Activated CD4-positive, alpha-beta T cell treated with anti-CD3 and anti-CD28 coated beads for 48 hours (primary cell): ENCODE measurements at places on chromosomes 11 and 22.

- DNase-seq = no peak
These were observed 188.2 kb downstream of the ST3GAL4 start for GRCh38 chr11:126543691-126544090.

DNA sequence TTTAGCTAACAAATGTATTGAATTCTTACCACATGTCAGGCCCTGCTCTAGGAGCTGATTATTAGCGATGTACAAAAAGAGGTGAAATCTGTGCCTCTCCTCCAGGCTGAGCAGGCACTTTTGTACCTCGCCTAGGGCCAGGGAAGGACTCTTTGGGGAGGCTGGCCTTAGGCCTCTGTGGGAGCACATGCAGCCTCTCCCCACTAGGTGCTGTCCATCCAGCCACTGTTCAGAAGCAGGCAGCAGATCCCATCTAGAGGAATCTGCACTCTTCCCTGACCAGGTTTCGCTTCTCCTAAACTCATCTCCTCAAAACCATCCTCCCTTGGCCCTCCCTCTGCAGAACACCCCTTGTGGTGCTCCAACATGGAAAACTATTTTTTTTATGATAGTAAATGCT lies 51.9 kb upstream of the WT1 start:
- no peak for DNase-seq

GRCh38 chr11:20584093-20584774 lies 15.2 kb upstream of the SLC6A5 start:
- DNase-seq = no peak

GRCh38 chr11:8933931-8934330 lies 1.2 kb upstream of the C11orf16 start:
- DNase-seq = no peak

DNA sequence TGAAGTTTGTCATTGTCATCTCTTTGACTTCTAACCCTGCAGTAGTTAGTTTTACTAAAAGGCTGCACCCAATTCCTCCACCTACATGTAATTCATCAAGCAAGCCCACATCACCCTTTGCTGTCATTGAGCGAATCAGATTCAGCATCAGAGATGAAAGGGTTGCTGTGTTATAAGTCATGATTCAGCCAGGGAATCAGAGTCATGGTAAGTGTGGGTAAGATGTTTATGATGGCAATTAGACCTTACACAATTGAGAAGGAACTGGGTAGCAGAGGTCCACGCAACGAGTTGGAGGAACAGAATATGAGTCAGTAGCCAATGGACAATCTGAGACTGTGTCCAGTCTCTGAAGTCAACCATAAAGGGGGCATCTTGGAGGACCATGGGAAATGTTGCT lies 162.8 kb upstream of the SNX19 start:
- no peak for DNase-seq

- no peak for DNase-seq
These were observed 9.1 kb downstream of the RPS6KA4 start for GRCh38 chr11:64367931-64368672.

DNA sequence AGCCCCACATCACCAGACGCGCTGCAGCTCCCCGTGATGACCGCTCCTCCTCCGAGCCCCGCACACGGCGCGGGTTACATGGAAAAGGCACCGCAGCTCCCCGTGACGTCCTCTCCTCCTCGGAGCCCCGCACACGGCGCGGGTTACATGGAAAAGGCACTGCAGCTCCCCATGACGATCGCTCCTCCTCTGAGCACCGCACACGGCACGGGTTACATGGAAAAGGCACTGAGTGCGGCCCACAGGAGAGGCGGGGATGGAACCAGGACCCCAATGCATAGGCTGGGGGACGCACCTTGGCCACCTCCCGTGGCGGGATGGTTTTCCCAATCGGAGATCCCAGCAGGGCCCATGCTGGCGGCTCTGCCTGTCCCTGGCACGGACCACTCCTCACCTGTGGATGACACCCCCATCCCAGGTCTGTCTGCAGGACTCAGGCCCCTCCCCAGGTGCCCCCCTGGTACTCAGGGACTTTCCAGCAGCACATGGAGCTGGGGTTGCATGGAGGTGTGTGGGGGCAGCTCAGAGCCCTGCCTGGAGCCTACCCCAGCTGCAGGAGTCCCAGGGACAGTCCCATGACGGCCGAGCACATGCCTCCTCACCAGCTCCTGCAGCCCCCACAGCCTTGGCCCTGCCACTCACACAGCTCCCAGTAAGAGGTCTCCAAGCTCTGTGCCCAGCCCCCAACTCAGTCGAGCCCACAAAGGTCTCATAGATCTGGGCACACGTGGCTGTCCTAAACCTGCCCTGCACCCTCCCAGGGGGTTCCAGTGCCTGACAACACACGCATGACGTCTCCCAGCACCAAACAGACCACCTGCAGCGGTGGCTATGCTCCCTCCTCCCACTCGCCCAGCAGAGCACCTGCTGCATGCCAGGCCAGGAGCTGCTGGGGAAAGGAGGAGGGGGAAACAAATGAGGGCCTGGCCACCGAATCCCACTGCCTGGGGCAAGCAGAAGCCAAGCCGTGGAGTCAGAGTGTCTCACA lies 166.6 kb downstream of the BRD1 start:
- DNase-seq = no peak

GRCh38 chr11:63769714-63770455 lies 1.3 kb upstream of the ZFTA start:
- no peak for DNase-seq

DNA sequence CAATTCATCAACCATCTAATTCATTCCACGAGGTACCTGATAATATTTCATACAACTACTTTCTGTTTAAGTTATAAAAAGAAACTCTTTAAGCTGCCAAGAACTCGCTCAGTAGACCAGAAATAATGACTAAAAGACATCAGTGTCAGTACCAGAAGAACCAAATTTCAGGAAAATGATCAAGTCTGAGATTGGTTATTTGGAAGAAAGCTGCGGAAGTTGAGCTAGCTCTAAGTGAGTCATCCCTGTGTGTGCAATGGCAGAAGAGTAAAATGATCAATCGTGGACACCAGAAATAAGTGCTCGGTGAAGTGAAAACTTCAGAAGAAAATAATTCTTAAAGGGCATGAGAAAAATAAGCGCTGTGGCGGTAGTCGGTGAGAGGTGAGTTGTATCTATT lies 933.2 kb upstream of the CHORDC1 start:
- DNase-seq = no peak

DNA sequence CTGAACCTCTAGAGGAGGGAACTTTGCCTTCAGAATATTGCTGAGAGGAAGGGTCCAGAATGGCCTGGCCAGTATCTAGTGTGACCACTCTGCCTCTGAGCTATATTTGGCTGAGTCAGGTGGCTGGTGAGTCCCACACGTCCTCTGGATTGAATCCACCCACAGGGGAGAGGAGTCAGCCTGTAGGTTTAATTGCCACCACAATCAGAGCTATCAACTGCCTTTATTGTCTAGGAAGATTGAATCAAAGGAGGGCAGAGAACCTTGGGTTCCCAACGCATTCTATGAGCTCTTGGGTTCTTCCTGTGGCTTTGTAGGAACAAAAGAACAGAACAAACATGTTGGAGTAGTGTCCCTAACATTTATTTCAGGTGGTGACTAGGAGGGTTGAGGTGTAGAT lies 67.7 kb downstream of the ST3GAL4 start:
- no peak for DNase-seq

DNA sequence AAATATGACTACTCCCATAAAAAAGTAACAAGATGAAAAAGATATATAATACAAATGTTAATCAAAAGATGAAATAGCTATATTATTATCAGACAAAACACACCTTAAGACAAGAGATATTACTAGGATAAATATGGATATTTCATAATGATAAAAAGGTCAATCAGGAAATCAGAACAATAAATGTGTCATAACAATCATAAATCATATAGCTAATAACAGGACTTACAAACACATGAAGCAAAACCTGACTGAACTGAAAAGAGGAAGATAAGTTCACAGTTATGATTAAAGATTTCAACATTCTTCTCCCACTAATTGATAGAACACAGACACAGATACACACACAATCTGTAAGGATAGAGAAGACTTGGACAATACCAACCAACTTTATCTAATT lies 47.2 kb downstream of the EIF3M start:
- no peak for DNase-seq

DNA sequence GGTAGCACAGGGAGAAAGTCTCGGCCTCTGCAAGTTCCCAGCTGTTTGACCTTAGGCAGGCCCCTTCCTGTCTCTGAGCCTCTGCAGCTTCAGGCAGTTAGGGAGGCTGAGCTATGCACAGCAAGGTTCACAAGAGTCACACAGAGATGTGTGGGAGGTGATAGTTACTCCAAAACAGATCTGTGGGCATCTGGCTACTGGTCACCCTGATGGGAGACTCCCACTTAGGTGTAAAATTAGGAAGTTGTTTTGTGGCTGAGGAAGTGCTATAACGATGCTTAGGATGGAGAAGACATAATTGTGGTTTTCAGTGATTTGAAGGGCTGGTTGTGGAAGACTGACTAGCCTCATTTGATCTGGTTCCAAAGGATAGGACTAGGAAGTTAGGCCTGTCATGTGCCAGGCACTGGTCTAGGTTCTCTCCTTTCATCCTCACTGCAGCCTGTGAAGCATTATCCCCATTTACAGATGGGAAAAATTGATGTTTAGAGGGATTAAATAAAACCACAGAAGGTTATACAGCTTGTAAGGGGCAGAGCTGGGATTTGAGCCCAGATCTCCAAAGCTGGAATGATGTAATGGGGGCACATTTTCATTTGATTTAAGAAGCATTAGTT lies 13.5 kb downstream of the ACO2 start:
- DNase-seq = no peak

GRCh38 chr11:126354631-126355323 lies 709 bp upstream of the ST3GAL4 start:
- DNase-seq = no peak

DNA sequence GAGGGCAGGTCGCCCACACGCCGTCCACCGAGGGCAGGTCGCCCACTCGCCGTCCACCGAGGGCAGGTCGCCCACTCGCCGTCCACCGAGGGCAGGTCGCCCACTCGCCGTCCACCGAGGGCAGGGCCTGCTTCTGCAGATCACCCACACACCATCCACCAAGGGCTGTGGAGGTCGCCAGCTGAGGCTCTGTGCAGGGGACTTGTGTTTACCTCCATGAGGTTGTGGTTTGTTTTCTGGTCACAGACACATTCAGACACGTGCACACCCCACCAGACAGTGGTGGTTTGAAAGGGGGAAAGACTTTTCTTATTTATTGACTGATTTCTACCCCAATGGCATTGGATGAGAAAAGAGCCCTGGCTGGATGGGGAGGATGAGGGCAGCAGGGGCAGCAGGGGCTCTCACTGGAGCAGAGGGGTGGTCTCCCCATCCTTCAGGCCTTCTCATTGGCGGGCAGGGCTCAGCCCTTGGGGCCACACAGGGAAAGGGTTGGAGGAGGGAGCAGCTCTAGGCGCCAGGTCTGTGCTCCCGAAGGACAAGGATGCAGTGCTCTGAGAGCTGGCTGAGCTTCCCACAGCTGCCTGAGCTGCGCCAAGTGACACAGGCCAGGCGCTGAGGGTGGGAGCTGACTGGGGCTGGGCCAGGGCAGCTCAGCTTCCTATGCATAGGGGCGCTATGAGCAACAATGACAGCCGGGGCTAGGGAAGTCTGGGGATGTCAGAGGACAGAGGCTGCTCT lies 252.6 kb upstream of the B3GAT1 start:
- no peak for DNase-seq

DNA sequence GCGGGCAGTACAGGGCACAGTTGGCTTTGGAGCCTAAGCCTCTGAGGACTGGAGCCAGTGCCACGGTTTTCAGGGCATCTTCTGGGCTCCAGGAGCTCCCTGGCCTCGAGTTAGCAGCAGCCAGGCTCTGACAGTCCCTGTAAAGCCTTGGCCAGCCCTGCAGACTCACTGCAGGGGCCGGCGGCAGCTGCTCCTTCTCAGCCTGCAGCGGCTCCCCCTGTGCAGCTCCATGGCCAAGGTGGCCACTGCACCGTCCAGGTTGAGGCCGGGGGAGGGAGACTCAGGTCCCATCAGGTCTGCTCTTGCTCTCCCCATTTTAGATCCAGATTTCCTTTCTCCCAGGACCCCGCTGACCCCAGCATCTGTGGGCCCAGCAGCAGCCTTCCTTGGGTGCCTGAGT lies 1461.1 kb downstream of the BRD1 start:
- DNase-seq = no peak

DNA sequence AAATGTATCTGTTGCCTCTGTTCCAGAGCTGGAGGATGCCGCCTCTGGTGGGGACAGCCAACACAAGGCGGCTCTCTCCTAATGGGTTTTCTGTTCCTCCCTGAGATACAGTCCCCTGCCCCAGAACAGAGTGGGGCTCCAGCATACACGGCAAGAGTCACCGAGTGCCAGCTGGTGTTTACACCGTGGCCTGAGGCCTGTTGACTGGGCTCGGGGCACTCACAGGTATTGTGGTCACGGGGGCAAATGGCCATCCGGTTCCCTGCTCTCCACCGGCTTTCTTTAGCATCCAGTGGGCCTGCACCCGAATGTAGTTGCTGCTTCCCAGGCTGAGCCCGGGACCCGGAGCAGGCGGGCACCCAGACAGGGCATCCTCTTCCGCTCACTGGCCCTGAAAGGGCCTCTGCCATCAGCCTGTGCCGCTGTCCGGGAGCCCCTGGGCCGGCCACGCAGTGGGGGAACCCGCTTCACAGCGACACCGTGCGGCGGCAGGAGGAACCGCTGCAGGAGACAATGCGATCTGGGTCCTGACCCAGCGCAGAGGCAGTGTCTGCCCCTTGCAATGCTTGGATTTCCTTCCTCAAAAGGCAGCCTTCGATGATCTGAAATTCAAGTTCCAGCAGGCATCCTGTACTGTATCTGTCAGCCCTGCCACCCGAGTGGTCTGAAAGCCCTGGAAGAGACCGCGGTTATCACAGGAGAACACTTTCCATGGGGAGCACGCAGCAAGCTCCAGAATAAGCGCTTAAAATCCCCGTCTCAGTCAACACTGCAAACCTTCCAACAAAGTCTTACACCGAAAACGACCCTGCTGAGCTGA lies 859 bp upstream of the KRTAP5-5 start:
- peak; percentile 73 for DNase-seq

DNA sequence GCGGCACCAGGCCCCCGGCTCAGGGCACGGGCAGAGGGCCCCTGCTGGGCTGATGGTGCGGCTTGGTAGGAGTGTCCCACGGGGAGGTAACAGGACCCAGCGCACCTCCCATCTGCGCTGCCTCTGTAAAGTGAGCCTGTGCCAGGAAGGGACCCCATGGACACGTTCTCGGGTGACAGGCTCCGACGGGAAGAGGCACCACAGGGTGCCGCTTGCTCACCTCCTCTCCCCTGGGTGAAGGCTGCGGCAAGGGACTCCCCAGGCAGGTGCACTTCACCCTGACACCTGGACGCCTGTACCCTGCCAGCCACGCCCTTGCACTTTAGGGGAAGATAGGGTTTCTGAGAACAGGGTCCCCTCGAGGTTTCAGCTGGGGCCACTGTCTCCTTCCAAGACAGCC lies 48.1 kb downstream of the SHANK2 start:
- DNase-seq = no peak

DNA sequence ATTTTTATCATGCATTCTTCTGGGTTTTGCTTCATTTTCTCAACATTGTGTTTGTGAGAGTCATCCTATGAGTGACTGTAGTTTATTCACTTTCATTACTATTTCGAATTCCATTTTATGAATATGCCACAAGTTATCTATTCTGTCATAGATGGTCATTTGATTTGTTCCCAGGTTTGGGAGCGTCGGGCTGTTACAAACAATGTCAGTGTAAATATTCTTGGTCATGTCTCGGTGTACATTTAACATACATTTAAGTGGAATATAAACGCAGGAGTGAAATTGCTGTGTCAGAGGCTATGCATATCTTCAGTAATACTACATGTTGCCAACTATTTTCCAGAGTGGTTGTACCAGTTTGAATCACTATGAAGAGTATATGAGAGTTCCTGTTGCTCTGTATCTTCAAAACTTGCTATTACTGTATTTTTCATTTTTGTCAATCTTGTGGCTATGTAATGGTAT lies 2.4 kb downstream of the TRIM44 start:
- DNase-seq = no peak
